ENCODE measurements at places on chromosomes 7 and 10.
A peak's percentile ranks its signal among the peaks of the same experiment; 100 is the strongest.

GRCh38 chr10:34796133-34796532, 19.0 kb downstream of the PARD3 start:
- H3K27ac ChIP-seq, result no peak overlapping the region
- peaks cover 17% of the 10 kb centered on the region for H3K36me3 ChIP-seq
- no peak overlapping the region for H3K4me3 ChIP-seq
- peaks cover 32% of the 10 kb centered on the region for H3K4me1 ChIP-seq
- no peaks in the 10 kb centered on the region for H3K27me3 ChIP-seq
- DNase-seq, result no peak

DNA sequence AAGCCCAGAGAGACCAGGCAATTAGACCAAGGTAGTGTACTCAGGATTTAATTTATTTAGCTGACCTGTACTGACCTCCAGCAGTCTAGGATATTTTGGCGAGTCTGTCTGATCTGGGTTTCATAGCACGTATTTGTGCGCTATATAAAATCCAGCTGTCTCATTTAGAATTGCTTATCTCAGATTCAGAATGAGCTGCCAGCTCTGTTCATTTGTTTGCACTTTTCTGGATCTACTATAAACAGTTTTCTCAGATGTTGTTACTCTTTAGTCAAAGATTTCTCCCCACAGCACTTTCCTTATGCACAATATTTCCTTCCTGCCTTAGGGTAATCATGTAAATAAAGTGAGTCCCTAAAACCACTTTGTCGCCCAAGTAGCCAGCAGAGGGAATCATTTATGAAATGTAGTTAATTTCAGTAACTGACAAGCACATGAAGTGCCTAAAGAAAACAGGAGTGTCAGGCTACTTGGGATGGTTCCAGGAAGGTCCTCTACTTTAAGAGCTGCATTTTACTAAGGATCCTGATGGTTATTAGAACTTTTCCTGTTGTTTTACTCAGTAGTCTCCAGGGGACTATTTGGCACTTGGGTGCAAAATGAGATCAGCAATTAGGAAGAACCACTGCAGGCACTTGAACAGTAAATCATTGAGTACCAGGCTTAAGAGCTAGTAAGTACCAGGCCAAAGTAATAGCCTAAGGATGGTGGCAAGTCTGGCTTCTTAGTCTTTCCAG, 226.4 kb downstream of the TWIST1 start:
- H3K27ac ChIP-seq, result peak overlapping the region; percentile 46
- H3K4me1 ChIP-seq, result peaks cover 20% of the 10 kb centered on the region
- no peak for DNase-seq
- H3K36me3 ChIP-seq, result no peaks in the 10 kb centered on the region

DNA sequence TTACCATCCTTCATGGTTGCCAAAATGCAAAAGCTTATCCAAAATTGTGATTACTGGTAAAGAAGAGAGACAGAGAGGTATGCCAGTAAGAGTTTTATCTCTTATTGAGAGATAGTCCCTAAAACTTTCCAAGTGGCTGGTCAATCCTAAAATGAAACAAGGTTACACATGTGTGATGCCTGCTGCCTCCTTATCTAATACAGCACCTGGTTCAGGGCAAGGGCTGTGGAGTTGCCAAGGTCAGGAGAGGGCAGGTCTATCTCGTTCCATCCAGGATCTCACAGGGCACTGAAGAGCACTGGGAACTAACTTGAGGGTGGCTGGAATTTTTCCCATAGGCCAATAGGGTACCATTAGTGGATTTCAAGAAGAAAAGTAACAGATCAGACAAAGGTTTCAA, 18.3 kb downstream of the VOPP1 start:
- H3K4me1 ChIP-seq, result peaks cover 42% of the 10 kb centered on the region
- H3K27ac ChIP-seq, result no peak overlapping the region
- peaks cover 14% of the 10 kb centered on the region for H3K36me3 ChIP-seq
- no peak for DNase-seq
- H3K27me3 ChIP-seq, result no peaks in the 10 kb centered on the region
- H3K4me3 ChIP-seq, result no peak overlapping the region

DNA sequence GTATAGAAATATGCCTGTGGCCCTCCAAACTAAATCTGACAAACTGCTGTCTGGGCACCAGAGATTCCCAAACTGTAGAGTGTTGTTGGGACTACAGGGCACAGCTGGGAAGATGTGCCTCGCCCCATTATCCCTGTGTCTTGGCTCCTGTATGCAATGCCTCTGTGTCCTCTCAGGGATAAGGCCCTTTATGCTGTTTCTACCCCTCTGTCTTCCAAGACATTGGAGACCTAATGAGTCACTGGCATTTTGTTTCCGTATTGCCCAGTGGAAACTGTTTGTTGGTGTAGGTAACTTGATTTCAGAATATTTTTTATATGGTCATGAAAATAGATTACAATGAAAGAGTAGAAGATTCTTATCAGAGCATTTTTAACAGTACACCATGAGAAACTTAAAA, 183.2 kb downstream of the GLI3 start:
- H3K4me1 ChIP-seq, result peaks cover 12% of the 10 kb centered on the region
- H3K27ac ChIP-seq, result no peak overlapping the region
- no peak overlapping the region for H3K4me3 ChIP-seq
- H3K27me3 ChIP-seq, result no peaks in the 10 kb centered on the region
- DNase-seq, result peak; percentile 12

GRCh38 chr7:2621061-2621828, 10.5 kb upstream of the TTYH3 start:
- DNase-seq, result no peak
- no peak overlapping the region for H3K27ac ChIP-seq
- H3K4me1 ChIP-seq, result peaks cover 13% of the 10 kb centered on the region
- no peaks in the 10 kb centered on the region for H3K36me3 ChIP-seq

GRCh38 chr10:13152296-13152695, 9.1 kb upstream of the MCM10 start:
- peaks cover 8% of the 10 kb centered on the region for H3K4me1 ChIP-seq
- H3K36me3 ChIP-seq, result no peaks in the 10 kb centered on the region
- DNase-seq, result no peak
- no peak overlapping the region for H3K4me3 ChIP-seq

Measured in MCF 10A (cell line).